Pancreas (tissue), 10 donors: ENCODE measurements at places on chromosomes 13 and 19. TPM values are rescaled to one million over a fixed set of nuclear protein-coding genes. Genes with fewer than 3 reads are reported as not detected.

Gene CBY2
- not detected for total RNA-seq

DNA sequence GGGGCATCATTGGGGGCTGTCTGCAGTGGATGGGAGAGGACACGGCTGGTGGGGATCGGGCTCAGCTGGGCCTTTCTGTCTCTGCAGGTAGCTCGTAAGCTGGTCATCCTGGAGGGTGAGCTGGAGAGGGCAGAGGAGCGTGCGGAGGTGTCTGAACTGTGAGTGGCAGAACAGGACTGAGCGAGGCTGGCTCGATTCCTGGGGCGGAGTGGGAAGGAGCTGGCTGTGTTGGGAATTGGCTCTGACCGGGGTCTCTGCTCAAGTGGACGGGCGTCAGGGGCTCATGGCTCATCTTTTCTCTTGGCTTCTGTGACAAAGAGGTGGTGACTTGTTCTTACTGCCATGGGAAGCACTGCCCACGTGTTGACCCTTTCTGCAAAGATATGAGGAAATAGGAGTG is 11.6 kb downstream of the TPM4 start:
- H3K4me3 ChIP-seq = no peak overlapping the region
- no peaks in the 10 kb centered on the region for H3K27me3 ChIP-seq
- peaks cover 6% of the 10 kb centered on the region for H3K4me1 ChIP-seq
- H3K36me3 ChIP-seq = peaks cover 53% of the 10 kb centered on the region
- H3K27ac ChIP-seq = peak overlapping the region; percentile 63
- no peak for DNase-seq

DNA sequence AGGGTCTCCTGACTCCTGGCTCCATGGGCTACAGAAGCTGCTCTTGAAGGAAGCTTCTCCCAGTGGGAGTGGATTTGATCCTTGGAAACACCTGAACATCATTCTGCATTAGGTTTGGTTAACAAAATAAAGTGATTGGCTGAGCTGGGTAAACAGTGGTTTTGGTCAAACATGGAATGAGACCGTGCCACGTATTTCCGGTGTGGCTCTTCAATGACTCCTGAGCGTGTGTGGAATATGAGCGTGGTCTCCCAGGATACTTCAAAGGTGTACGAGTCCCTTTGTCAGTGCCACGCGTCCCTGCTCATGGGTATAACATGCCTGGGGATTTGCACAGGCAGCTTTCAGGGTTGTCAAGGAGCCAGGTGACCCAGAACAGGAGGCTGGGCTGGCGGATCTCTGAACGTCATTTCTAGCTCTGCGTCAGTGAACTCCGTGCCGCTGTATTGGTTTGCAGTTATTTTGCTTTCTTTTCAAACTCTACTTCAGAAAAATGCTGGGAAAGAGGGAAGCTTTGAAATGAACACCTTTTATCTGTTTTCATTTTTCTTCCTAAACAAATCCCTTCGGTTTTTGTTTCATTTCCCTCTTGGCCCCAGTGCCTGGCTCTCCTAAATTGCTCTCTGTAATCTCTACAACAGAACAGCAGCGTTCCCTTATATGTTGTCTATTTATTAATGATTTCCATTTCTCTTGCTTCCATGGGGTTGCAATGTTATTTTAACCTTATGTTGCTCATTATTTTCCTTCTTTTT is 26.3 kb upstream of the GJB6 start:
- no peak overlapping the region for H3K27ac ChIP-seq
- no peak for DNase-seq
- no peaks in the 10 kb centered on the region for H3K27me3 ChIP-seq
- H3K4me1 ChIP-seq = no peaks in the 10 kb centered on the region
- H3K4me3 ChIP-seq = no peak overlapping the region

DNA sequence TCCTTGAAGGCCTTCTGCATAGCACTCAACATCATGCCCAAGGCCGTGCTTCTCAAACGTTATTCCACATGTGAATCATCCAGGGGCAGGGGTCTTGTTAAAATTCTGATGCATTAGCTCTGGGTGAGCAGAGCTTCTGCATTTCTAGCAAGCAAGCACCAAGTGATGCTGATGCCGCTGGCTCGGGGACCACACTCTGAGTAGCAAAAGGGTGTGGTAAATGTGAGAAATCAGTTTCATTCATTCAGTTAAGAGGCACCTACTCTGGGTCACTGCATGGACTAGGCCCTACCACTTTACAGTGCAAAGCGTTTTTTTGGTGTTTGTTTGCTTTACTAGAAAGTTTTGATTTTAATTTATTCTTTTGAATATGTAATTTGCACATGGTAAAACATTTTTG is 7.2 kb downstream of the KRTDAP start:
- H3K27me3 ChIP-seq = no peaks in the 10 kb centered on the region
- H3K4me3 ChIP-seq = no peak overlapping the region
- H3K4me1 ChIP-seq = no peaks in the 10 kb centered on the region
- DNase-seq = no peak

DNA sequence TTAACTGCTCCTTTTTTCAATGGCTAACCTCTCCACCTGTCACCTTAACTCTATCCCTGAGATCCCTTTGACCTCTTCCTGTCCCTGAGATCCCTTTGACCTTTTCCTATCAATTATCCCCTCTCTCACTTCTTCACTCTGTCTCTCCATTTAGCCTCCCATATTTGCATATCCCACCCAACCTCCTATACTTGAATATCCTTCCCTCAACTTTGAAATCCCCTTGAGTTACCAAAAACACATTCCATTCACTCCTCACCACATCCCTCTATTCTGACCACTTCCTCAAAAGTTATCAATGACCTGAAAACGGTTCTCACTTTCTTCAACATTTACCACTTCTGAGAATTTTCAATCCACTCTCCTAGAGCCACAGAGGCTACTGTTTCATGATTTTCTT is 3.0 kb downstream of the MYCBP2 start:
- no peak overlapping the region for H3K4me3 ChIP-seq
- H3K4me1 ChIP-seq = peaks cover 36% of the 10 kb centered on the region
- no peaks in the 10 kb centered on the region for H3K27me3 ChIP-seq
- no peaks in the 10 kb centered on the region for H3K36me3 ChIP-seq
- DNase-seq = no peak

DNA sequence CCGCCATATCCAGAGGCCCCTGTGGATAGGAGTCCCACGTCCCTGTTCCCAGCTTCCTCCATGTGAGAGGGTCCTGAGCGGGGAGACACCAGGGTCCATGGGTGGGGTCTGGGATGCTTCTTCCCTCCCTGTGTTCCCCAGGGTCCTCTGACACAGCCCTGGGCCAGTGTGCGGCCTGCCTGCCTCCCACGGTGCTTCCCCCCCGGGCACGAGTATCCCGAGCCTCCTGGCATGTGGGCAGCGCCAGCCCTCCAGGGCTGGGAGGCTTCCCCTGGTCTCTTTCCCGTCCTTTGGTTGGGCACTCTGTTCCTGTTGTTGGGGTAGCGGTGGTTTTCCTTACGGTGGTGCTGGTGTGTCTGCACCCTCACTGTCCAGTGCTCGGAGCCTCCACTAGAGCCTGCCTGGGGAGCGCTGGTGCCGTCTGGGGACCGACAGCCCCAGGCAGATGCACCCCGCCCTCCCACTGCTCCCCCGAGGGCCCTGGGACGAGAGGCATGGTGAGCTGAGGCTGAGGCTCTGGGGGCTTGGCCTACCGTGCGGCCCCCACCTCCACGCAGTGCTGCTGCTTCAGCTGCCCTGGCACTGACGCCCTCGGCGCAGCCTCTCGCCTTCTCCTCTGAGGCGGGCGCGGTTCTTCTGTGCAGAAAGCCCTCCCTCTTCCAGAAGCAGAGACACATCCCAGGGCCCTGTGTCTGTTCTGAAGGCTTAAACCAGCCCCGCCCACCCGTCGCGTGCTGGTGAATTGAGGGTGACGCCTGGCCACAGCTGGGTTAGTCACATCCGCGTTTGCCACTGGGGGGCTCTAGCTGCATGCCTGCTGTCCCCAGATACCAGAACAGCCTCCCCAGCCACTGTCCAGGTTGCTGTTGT is 27.9 kb downstream of the PLEKHJ1 start:
- H3K27me3 ChIP-seq = no peaks in the 10 kb centered on the region
- H3K36me3 ChIP-seq = no peaks in the 10 kb centered on the region
- H3K27ac ChIP-seq = no peak overlapping the region
- no peak for DNase-seq
- H3K4me1 ChIP-seq = no peaks in the 10 kb centered on the region
- no peak overlapping the region for H3K4me3 ChIP-seq

DNA sequence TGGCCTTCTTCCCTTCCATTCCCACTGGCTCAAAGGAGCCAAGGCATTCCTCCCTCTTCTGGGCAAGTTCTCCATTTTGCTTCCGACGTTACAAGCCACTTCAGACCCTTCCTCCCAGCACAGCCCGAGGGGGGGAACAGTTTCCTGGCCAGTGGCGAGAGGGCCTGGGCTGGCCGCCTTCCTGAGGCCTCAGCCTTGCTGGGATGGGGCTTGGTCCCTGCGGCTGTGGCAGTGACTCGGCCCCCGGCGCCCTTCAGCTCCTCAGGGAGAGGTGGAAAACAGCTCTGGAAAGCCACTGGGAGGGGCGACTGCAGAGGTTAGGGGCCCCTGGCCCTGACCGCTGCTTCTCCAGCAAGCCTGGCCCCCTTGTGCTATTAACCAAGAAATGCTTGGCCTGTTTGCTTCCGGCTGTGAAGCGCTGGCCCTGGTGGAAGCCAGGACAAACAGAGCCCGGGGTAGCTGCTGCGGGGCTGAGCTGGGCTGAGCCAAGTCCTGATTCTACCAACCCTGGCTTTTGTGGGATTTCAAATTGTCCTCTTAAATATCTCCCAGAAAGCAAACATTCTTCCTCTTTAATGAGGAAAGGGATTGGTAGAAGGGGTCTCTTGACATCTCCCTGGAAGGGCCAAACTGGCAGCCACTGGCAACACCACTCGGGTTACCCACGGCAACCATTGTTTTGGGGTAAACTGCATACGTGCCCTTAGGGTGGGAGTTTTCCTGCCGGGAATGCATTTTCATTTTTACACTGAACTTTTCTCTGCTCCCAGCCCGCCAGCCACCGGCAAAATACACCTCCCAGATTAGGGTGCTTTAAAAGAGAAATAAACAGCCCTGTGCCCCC is 38.7 kb downstream of the C13orf46 start:
- H3K36me3 ChIP-seq = no peaks in the 10 kb centered on the region
- peaks cover 7% of the 10 kb centered on the region for H3K4me1 ChIP-seq
- H3K27me3 ChIP-seq = no peaks in the 10 kb centered on the region
- DNase-seq = no peak

GRCh38 chr13:40348096-40348679 is 318.3 kb downstream of the FOXO1 start:
- H3K27ac ChIP-seq = no peak overlapping the region
- peaks cover 5% of the 10 kb centered on the region for H3K4me1 ChIP-seq
- H3K36me3 ChIP-seq = no peaks in the 10 kb centered on the region

Gene UHRF1
- 0.75 TPM for total RNA-seq

Gene SSC5D
- total RNA-seq = 3.1 TPM

- no peak for DNase-seq
- no peak overlapping the region for H3K4me3 ChIP-seq
- H3K27me3 ChIP-seq = no peaks in the 10 kb centered on the region
- H3K36me3 ChIP-seq = no peaks in the 10 kb centered on the region
- no peak overlapping the region for H3K27ac ChIP-seq
These were observed 129.6 kb downstream of the ZNF675 start for GRCh38 chr19:23557381-23557780.

- no peak overlapping the region for H3K4me3 ChIP-seq
- no peak overlapping the region for H3K27ac ChIP-seq
- H3K4me1 ChIP-seq = peaks cover 5% of the 10 kb centered on the region
- no peak for DNase-seq
These were observed 26.3 kb downstream of the IL12RB1 start for GRCh38 chr19:18060472-18060871.

GRCh38 chr19:57078802-57079201 is 41.0 kb upstream of the USP29 start:
- no peaks in the 10 kb centered on the region for H3K27me3 ChIP-seq
- no peak overlapping the region for H3K4me3 ChIP-seq
- H3K4me1 ChIP-seq = no peaks in the 10 kb centered on the region
- no peak overlapping the region for H3K27ac ChIP-seq

DNA sequence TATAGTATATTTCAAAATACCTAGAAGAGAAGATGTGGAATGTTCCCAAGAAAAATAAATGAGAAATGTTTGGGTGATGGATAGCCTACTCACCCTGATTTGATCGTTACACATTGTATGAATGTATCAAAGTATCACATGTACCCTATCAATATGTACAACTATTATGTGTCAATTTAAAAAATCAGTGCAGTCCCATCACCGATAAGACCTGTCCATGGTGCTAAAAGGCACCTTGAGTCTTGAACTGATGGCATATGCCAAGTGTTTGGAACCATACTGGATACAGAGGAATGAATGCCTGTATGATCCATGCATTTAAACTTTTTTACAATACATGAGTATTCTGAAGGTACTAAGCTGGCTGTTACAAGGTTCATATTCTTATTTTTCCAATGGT is 50.2 kb upstream of the ZNF835 start:
- no peak for DNase-seq
- H3K4me3 ChIP-seq = no peak overlapping the region
- H3K27ac ChIP-seq = no peak overlapping the region

GRCh38 chr19:32916969-32917615 is 47.5 kb upstream of the SLC7A9 start:
- no peaks in the 10 kb centered on the region for H3K4me1 ChIP-seq
- peaks cover 4% of the 10 kb centered on the region for H3K36me3 ChIP-seq
- no peak for DNase-seq

Gene SERP2
- total RNA-seq = 2.7 TPM

- DNase-seq = no peak
- no peak overlapping the region for H3K4me3 ChIP-seq
- H3K4me1 ChIP-seq = no peaks in the 10 kb centered on the region
These were observed 14.8 kb downstream of the ARL11 start for GRCh38 chr13:49643035-49643646.

DNA sequence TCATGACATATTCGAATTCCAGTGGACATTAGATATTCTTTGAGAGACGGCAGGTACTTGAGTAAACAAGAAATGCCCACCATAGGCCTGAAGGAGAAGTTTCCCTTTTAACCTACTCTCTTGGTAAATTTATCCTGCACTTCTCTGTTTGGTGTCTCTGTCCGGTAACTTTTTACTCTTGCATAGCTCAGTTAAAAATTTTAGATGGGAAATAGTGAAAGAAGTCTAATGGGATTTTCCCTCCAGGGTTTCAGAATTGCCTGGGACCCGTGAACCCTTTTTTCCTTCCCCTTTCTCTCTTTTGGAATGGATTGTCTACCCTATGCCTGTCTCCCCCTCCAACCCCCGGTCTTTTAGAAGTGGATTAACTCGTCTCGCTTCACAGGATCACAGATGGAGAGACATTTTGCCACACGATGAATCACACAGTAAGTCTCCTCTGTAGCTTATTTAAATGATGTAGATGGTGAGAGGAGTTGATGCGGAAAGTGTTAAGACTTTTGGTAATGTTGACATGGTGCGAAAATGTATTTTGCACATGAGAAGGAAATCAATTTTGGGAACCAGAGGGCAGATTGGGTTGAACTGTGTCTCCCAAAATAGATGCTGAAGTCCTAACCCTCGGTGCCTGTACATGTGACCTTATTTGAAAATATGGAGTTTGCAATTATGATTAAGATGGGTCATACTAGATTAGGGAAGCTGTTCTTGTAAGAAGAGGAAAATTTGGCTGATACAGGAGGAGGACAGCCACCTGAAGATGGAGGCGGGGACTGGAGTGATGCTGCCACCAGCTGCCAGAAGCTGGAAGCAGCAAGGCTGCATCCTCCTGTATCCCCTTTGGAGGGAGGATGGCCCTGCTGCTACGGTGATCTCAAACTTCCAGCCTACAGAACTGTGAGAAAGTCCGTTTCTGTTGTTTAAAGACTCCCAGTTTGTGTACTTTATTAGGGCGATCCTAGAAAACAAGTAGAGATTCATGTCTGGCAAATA is 711 bp upstream of the MIPEP start:
- peaks cover 4% of the 10 kb centered on the region for H3K4me1 ChIP-seq
- peaks cover 3% of the 10 kb centered on the region for H3K36me3 ChIP-seq
- DNase-seq = no peak
- H3K27ac ChIP-seq = no peak overlapping the region
- no peaks in the 10 kb centered on the region for H3K27me3 ChIP-seq
